D341Med (cell line): ENCODE measurements at places on chromosomes 3 and 15.

DNA sequence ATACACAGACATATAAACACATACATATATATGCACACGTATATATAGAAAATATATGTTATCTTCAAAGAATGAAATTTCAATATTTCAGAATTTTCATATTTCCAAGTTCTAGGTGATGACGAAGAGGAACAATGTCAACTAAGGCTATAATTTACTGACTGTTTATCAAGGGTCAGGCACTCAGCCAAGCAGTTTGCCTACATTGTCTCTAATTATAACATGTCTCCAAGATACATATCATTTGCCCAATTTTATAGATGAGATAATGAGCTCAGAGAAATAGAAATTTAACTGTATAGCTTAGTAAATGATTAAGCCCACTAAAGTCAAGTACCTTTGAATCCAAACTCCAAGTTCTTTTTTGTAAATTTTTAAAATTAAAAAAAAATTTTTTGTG, 99.9 kb upstream of the PLSCR4 start:
- DNase-seq, result no peak

DNA sequence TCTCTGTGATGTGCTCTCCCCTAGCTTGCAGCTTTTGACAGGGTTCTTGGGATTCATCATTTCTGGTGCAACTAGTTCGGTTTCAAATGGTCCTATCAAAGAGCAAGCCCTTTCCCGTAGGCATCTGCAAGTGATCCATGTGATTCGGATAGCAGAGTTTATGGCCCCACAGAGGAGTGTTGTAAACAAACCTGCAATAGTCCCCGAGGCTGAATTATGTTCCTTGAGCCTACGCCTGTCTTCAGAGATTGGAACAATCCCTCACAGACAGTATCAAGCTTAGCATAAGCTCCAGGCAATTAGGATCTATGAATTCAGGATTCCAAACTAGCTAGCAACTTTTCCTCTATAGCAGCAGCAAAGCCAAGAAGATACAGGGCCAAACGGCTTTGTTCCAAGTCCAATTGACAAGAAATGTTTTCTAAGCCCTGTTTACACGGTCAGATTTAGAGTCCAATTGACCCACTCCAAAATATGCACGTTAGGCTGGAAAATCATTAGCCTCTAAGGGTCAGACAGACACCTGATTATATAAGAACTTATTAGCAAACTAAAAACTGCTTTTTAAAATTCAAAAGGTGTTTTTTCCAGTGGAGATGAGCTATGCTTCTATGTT, 24.8 kb downstream of the LNP1 start:
- peak; percentile 48 for DNase-seq

- peak; percentile 77 for DNase-seq
These were observed 639 bp downstream of the NIPA1 start for GRCh38 chr15:22786868-22787698.

- no peak for DNase-seq
These were observed 148.6 kb downstream of the SHQ1 start for GRCh38 chr3:72699631-72700030.

- no peak for DNase-seq
These were observed 5.1 kb downstream of the EPHB3 start for GRCh38 chr3:184566441-184567414.

DNA sequence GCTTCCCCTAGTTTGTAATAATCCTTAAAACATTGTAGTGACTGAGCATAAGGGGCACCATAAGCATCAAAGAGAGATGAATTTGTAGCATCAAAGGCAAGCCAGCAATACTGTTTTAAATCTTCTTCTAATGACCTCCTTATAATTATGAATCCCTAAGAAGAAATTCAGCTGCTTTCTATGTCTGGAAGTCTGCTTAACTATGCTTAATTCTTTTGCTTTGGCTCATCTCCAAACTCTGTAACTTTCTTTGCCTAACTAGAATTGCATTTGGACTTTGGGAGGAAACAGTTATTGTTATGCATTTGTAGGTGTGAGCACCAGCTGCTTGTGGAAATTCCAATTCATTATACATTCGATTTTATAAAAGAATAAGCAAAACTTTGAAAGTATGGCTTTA, 117.7 kb upstream of the SPATA16 start:
- DNase-seq, result no peak

DNA sequence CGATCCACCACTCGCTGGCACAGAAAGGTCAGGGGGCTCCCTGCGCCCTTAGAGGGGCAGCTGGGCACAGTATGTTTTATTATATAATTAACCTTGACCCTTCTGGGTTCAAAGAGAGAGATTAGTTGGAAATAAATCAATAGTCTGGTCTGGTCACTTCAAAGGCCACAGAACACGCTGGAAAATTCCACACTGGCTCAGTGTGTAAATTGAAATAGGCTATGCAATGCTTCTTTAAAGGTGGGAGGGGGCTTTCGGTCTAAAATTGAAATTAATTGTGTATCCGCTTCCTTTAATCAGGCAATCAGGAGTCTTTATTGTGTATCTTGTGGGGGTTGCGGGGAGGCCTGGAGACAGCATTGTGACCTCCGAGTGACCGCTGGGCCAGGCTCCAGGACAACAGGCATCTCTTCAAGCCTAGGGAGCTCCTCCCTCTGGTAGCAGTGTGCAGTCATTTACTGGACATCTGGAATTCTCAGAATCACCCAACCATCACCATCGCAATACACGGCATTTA, 8.0 kb downstream of the RNU5B-1 start:
- DNase-seq, result no peak

- peak; percentile 61 for DNase-seq
These were observed 842 bp downstream of the PCCB start for GRCh38 chr3:136250903-136251460.

DNA sequence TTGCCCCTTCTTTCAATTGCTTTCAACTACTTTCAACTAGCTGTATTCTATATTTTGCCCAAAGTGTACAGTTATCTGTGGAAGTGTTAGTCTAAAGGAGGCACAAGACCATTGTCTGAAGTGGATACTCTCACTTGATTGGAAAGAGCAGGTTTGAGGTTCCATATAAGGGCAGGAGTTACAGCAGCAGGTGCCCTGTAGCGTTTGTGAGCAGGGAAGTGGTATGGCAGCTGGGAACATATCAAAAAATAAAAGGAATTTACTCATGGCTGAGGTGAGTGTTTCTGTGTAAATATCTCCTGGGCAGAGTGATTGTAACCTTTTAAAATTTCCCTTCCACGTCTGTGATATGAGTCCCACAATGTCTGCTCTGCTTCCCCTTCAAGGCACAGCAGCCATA, 38.5 kb upstream of the DNAJC13 start:
- DNase-seq, result no peak

DNA sequence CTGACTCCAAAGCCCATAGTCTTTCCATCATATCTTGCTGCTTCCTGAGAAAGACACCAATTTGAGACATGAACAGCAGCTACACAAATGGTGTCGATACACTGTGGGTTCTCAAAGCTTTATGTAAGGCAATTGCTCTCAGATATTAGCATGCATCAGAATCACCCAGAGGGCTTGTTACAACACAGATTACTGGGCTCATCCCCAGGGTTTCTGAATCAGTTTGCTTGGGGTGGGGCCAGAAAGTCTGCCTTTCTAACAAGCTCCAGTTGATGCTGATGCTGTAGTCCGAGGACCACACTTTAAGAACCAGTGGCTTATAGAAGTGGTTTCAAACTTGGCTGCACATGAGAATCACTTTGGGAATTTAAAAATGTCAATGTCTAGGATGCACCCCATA, 86.5 kb downstream of the SEMA6D start:
- no peak for DNase-seq

GRCh38 chr3:72133329-72134011, 348.5 kb upstream of the PROK2 start:
- DNase-seq, result no peak

DNA sequence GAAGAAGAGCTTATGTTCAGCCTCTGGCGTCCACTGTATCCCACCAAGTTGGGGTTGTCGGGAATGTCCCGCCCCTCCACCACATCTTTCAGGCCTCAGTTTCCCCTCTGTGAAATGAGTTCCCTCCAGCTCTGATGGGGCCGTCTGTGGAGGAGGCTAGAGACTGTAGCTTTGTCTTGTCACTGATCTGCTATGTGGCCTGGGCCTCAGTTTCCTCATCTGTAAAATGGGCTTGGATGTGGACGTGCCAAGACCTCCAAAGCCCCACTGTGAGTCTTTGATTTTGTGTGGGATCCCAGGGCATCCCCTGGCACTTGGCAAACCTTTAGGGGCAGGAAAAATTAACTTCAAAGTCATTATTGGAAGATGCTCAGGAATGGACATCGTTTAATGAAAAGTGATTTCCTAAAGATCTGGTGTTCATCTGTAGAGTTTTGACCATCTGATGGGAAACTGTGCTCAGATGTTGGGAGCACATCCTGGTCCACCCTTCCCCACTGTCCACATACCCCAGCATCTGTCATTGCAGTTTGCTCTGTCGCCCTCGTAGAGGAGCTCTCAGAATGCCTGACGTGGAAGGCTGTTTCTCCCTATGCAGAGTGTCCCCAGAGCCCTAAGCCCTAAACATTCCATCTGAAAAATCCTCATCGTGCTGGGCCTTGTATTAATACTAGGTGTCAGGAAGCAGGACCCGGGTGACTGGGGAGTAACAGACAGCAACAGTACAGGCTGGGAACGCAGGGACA, 28.5 kb downstream of the SLC6A6 start:
- no peak for DNase-seq

DNA sequence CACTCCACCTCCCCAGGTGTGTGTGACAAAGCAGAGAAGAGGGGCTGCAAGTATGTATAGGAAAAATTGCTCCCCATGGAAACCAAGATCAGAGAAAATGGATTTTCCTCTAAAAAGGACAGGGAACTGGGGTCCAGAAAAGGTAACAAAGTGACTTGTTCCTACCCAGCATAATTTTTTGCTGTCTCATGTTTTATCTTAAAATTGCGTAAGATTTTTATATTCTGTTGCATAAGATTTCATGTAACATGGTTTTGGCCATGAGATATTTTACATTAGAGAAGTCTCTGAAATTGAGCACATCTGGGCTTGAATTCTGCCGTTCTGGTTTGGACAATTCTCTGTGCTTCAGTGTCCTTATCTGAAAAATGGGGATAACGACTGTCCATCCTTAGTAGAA, 335.7 kb upstream of the RORA start:
- DNase-seq, result no peak

- no peak for DNase-seq
These were observed 71.5 kb downstream of the RAD18 start for GRCh38 chr3:8891774-8892173.

DNA sequence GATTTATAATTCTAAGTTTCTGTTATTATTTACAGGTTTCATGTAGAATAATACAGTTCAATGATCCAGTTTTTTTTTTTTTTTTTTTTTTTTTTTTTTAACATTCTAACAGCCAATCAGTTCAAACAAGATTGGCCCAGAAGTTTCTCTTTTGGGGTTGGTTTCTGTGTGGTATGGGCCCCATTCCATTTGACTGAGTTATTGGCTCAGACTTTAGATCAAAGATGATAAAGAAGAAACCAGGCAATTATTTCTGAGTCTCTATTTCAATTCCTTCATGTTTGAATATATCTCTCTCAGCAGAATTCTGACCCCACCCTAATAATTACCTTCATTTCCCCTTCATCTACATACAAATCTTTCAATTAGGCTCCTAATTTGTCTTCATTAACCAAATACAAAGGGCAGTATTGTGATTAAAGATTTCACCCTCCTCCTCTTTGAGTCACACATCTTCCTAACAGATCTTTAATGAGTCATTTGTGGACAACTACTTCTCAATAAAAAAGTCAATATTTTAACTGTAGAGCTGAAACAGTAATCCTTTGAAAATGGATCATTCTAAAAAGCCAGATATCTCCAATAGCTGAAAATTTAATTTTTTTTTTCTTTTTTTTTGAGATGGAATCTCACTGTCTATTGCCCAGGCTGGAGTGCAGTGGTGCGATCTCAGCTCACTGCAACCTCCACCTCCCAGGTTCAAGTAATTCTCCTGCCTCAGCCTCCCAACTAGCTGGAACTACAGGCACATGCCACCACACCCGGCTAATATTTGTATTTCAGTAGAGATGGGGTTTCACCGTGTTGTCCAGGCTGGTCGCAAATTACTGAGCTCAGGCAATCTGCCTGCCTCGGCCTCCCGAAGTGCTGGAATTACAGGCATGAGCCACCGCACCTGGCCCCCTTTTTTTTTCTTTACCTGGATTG, 878.8 kb downstream of the NAALADL2 start:
- no peak for DNase-seq

DNA sequence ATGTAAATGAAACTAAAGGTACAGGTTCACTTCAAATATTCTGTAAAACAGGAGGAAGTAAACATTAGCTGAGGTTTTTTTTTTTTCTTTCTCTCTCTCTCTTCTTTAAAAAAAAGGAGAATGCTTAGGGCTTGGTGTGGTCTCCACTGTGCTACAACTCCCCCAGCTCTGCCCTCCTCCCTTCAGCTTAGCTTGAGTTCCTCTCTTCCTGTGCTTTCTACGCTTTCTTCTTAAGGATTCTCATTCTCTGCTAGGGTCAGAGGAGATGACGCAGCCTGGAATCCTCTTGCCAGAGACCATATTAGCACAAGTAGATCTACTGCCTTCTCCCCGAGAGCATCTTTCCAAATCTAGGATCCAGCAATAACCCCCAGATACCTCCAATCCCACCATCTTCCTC, 69.1 kb upstream of the SNRK start:
- no peak for DNase-seq

DNA sequence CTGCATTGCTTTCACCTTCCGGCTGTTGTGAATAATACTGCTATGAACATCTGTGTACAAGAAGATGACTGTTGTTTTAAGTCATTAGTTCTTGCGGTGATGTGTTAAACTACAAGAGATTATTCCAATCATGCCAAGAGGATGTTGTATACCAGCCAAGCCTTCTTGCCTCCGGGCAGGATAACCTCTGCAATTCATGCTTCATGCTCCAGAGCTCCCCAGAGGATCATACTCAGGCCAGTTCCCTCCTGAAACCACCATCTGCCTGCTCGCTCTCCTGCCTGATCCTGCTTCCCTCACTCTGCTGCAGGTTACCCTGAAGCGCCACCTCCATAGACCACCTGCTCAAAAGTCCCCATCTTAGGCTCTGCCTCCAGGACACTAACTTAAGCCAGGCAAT, 187.1 kb upstream of the PROK2 start:
- no peak for DNase-seq

GRCh38 chr15:60970246-60971170, 258.6 kb downstream of the RORA start:
- no peak for DNase-seq

- no peak for DNase-seq
These were observed 52.7 kb upstream of the DCBLD2 start for GRCh38 chr3:98954242-98954641.

DNA sequence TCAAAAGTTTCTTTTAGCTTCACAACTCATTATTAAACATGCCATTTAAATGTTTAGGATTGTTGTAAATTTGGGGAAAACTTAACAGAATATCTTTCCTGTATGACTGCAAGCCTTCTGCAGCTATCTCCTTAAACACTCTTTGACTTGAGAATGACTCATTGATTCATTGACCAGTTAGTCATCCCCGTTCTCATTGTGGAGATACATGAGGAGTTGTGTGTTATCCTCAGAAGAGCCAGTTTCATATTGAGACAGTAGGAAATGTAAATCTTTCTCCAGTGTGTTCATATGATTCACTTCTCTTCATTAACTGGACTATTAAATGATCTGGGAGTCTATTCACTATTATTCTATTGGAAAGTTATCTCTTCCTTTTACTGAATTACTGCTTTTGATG, 83.0 kb downstream of the CRYGS start:
- no peak for DNase-seq
